ENCODE measurements at places on chromosomes 12 and 14. TPM values are rescaled to one million over a fixed set of nuclear protein-coding genes. Genes with fewer than 3 reads are reported as not detected.

KLHL33 gene
- total RNA-seq = not detected

- no peak overlapping the region for H3K27ac ChIP-seq
- H3K36me3 ChIP-seq = peaks cover 25% of the 10 kb centered on the region
- no peaks in the 10 kb centered on the region for H3K27me3 ChIP-seq
- H3K4me3 ChIP-seq = no peak overlapping the region
- DNase-seq = no peak
These were observed 49.8 kb downstream of the EID3 start for GRCh38 chr12:104353012-104353981.

DNA sequence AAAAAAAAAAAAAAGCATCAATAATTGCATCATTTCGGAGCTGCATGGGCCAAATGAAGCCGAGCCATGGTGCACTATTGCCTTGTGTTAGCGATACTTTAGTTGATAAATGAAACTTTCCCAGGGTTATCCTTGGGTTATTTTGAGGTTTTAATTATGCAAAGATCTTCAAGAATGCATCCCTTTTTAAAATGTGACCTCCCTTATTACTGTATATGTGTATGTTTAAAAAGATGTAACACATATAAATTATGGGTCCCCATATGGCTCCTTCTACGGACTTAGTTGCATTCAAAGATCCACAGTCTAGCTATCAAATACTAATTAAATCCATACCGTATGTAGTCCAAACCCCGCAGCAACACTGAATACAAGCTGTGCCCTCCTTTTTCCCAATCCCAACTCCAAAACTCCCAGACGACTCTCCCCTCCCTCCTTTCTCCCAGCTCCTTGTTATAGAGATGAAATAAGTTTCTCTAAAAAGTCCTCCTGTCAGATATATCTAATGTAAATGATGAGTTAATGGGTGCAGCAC, 129.3 kb upstream of the MAP1LC3B2 start:
- no peak overlapping the region for H3K27ac ChIP-seq
- H3K36me3 ChIP-seq = no peaks in the 10 kb centered on the region
- no peaks in the 10 kb centered on the region for H3K27me3 ChIP-seq

B4GALNT3 gene
- not detected for total RNA-seq

- no peaks in the 10 kb centered on the region for H3K27me3 ChIP-seq
- no peaks in the 10 kb centered on the region for H3K36me3 ChIP-seq
- H3K4me1 ChIP-seq = no peaks in the 10 kb centered on the region
- H3K4me3 ChIP-seq = no peak overlapping the region
These were observed 291.5 kb downstream of the RPS29 start for GRCh38 chr14:49294621-49295148.

DNA sequence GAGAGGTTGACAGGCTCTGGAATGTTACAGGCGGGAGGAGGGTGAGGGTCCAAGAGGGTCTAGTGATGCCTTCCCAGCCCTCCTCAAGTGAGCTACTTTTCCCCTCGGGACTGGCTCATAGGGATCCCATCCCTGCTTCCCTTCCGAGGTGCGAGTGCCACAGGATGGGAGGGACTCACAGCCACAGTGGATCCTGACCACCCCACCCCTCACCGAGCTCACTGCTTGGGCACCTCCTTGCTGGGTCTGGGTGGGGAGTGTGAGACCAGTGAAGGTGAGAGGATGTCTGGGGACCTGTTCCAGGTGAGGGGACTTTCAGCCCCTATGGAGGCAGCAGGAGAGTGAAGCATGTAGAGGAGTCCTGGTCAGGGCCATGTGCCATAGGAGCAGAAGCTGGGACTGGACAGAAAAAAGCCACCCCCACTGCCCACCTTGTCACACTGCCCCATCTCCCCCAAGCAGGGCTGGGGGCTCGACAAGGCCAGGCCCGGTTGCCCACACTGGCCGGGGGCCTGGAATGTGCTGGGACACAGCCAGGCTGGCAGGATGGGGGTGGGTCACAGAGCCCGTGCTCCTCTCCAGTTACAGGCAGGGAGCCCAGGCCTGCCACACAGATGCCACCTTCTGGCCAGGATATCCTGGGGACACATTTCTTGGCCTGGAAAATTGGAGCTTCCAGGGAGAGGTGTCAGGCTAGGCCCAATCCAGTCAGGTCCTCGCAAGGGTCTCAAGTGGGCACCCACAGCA, 1.7 kb upstream of the TNS2 start:
- peak overlapping the region; percentile 60 for H3K27ac ChIP-seq
- DNase-seq = peak; percentile 41
- no peaks in the 10 kb centered on the region for H3K36me3 ChIP-seq
- peaks cover 57% of the 10 kb centered on the region for H3K4me1 ChIP-seq
- H3K4me3 ChIP-seq = no peak overlapping the region
- H3K27me3 ChIP-seq = no peaks in the 10 kb centered on the region

DNA sequence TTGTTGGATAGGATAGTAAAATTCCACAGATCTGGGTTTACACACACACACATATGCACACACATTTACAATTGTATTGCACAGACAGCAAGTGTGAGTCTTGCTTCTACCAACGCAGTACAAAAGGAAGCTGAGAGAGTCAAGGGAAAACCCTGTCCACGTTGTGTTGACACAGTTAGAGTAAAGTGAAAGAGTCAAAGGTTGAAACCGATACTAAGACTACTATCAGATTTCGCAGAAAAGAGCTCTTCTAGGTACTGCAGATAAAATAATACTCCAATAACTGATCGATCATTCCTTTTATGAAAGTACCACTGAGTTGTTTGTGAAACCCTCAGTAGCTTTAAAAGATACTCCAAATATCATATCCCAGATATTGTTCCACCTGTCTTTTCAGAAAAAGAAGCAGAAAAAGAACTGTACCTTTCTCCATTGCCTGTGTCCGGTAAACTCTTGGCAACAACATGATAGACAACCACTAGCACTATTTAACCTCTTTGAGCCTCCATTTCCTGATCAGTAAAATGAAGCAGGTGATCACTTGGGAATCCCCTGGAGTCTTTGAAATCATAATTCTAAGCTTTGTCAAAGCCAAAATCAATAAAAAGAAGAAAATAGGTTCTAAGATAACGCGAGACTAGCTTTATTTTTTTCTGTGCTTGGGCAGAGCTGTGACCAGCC, 224.6 kb upstream of the FOXN3 start:
- H3K4me3 ChIP-seq = no peak overlapping the region
- no peaks in the 10 kb centered on the region for H3K36me3 ChIP-seq
- no peaks in the 10 kb centered on the region for H3K27me3 ChIP-seq

DNA sequence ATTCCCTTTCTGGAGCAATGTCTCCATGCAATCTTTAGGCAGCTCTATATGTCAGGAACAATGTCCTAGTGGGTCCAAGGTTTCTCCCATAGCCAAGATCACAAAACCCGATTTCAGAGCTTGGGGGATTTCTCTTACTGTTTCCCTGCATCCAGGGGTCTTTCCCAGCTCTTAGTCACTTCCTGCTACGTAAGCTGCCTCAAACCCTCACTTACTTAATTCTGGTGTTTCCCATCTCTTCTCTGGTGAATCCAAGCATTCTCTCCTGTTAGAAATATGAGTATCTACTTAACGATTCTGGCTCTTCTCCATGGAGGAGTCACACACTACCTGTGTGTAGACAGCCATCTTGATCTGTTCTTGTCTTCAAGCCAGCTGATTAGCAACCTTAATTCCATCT, 80.0 kb downstream of the IFNG-AS1 start:
- no peak overlapping the region for H3K4me3 ChIP-seq
- H3K27me3 ChIP-seq = no peaks in the 10 kb centered on the region
- no peak for DNase-seq
- H3K4me1 ChIP-seq = no peaks in the 10 kb centered on the region
- H3K27ac ChIP-seq = no peak overlapping the region
- no peaks in the 10 kb centered on the region for H3K36me3 ChIP-seq

GRCh38 chr14:75399843-75400775, 27.7 kb upstream of the JDP2 start:
- H3K27me3 ChIP-seq = peaks cover 27% of the 10 kb centered on the region
- no peak overlapping the region for H3K27ac ChIP-seq
- DNase-seq = peak; percentile 49
- no peaks in the 10 kb centered on the region for H3K36me3 ChIP-seq

DNA sequence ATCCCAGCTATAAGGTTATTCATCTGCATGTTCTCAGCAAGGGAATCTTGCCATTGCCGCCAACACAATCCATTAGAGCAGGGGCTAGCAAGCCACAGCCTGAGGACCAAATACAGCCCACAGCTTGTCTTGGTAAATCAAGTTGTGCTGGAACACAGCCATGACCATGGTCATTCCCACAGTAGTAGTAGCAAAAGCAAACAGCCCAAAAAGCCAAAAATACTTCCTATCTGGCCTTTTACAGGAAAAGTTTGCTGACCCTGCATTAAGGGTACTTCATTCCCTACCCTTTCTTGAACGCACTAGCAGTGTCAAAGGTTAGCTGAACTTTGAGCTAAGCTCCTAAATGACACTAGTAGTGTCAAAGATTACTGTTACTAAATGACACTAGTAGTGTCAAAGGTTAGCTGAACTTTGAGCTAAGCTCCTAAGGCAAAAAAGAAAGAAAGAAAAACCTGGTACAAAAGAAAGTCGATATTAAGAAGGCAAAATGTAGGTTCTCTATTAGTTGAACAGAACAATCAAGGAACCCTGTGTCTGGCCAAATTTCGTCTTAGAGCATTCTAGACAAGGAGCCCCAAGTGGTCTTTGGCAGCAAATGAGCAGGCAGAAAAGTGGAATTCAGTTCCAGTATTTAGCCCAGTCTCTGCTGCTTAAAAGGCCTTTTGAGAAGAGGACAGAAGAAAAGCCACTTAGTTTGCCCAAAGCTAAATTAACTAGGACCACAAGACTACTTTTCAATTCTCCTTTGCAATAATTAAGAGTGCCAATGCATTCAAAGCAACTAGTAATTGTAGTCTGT, 67.7 kb downstream of the NT5DC3 start:
- no peak for DNase-seq
- H3K4me3 ChIP-seq = no peak overlapping the region
- no peaks in the 10 kb centered on the region for H3K27me3 ChIP-seq
- H3K36me3 ChIP-seq = no peaks in the 10 kb centered on the region

PTCSC3 gene
- not detected for total RNA-seq

GRCh38 chr14:104184506-104184905, 46.1 kb downstream of the KIF26A start:
- no peaks in the 10 kb centered on the region for H3K27me3 ChIP-seq
- H3K27ac ChIP-seq = peak overlapping the region; percentile 85
- no peaks in the 10 kb centered on the region for H3K36me3 ChIP-seq

JAG2 gene
- total RNA-seq = 139 TPM

DNA sequence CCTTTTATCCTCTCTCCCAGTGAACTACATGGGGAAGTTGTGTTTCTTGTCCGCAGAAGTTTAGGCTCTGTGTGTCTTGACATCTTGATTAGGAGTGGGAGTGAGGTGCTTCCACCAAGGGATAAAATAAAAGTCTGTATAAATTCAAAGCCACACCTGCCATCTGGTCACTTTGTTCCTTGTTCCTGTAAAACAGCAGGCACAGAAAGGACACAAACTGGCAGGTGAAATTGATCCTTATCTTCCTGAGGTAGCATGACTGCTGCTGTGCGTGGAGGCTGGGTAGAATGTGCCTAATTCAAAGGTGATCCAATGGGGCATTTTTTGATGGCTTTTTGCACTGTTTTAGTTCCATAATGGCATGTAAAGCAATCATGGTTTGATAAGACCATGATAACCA, 104.3 kb upstream of the KITLG start:
- H3K4me1 ChIP-seq = no peaks in the 10 kb centered on the region
- H3K4me3 ChIP-seq = no peak overlapping the region
- no peaks in the 10 kb centered on the region for H3K27me3 ChIP-seq
- no peaks in the 10 kb centered on the region for H3K36me3 ChIP-seq
- H3K27ac ChIP-seq = no peak overlapping the region
- DNase-seq = no peak

CCDC175 gene
- not detected for total RNA-seq

- no peak for DNase-seq
- H3K27me3 ChIP-seq = no peaks in the 10 kb centered on the region
- no peak overlapping the region for H3K27ac ChIP-seq
- no peaks in the 10 kb centered on the region for H3K36me3 ChIP-seq
- no peak overlapping the region for H3K4me3 ChIP-seq
These were observed 54.1 kb upstream of the YARS2 start for GRCh38 chr12:32809846-32810245.

DNA sequence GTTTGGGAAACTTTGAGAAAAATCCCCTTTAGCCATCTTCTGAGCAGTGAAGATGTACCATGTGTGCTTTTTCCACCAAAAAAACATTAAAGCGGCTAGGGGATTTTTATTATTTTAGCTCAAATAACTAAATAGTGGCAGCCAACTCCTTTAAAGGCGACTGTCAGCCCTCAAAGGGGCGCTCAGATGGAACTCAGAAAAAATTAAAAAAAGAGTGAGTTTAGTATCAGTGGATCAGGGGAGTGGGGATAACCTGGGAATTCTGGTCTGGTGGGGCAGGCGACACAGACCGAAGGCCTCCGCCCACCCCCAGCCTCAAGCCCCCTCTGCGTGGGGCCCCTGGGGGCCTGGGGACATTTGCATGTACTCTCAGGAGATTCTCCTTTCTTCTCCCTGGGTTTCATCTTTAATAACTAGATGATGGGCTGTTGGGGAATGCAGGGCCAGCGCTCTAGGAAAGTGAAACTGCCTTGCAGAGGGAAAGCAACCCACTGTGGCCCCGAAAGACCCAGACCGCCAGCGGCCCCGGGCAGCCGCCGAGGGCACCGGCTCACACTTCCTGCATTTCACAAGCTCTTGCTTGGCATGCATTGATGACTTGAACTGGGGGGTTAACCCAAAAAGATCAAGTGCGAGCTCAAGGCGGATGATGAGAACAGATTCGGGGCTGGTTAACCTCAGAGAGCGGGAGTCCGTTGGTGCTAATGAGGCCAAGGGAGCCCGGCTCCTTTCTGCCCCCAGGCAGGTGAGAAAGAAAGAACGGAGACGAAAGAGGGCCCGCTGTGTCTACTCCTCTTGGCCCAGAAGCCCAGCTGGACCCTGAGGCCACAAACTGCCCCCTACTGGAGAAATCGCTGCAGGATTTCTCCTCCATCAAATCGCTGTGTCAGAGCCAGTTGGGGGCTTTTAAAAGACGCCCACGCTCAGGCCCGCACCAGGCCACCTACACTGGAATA, 7.3 kb upstream of the BATF start:
- H3K27me3 ChIP-seq = no peaks in the 10 kb centered on the region
- H3K36me3 ChIP-seq = no peaks in the 10 kb centered on the region
- no peaks in the 10 kb centered on the region for H3K4me1 ChIP-seq
- no peak overlapping the region for H3K4me3 ChIP-seq
- peak; percentile 17 for DNase-seq

GRCh38 chr14:73726025-73726961, 12.1 kb upstream of the PNMA1 start:
- peaks cover 57% of the 10 kb centered on the region for H3K4me1 ChIP-seq
- no peak for DNase-seq
- no peak overlapping the region for H3K4me3 ChIP-seq
- no peaks in the 10 kb centered on the region for H3K27me3 ChIP-seq
- peak overlapping the region; percentile 98 for H3K27ac ChIP-seq

DNA sequence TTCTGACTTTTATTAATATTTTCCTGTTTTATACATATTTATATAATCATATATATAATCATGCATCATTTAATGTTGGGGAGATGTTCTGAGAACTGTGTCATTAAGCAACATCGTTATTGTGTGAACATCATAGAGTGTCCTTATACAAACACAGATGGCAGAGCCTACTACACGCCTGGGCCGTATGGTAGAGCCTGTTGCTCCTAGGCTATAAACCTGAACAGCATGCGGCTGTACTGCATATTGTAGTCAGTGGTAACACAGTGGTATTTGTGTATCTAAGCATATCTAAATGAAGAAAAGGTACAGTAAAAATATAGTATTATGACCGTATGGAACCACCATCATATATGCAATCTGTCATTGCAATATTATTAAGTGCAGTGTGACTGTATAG, 44.7 kb upstream of the BCL7A start:
- no peaks in the 10 kb centered on the region for H3K36me3 ChIP-seq
- no peaks in the 10 kb centered on the region for H3K27me3 ChIP-seq
- H3K27ac ChIP-seq = no peak overlapping the region
- DNase-seq = no peak
- H3K4me3 ChIP-seq = no peak overlapping the region

Measured in endothelial cell of umbilical vein (primary cell).